ENCODE measurements at places on chromosomes 13 and 19.
A peak's percentile ranks its signal among the peaks of the same experiment; 100 is the strongest.

- no peak for DNase-seq
Observed at GRCh38 chr13:73547239-73547638, 488.4 kb downstream of the KLF5 start.

- DNase-seq, result no peak
Observed at GRCh38 chr13:49635599-49636433, 7.5 kb downstream of the ARL11 start.

DNA sequence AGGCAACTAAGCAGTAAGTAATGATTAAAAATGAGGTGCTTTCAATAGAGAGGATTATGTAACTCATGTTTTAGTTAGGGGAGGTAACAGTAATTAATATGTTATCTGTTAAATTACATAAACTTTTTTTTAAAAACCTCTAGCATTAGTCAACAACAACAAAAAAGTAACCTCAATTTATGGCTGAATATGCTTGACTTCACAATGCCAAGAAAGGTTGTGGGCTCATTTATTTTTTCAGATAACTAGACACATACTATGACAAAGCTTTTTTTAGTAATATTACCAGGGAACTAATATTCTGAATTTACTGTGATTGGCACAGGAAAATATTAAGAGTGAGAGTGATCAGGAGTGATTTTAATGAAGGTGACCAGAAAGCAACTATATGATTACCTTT, 54.9 kb downstream of the KCNRG start:
- DNase-seq, result no peak

DNA sequence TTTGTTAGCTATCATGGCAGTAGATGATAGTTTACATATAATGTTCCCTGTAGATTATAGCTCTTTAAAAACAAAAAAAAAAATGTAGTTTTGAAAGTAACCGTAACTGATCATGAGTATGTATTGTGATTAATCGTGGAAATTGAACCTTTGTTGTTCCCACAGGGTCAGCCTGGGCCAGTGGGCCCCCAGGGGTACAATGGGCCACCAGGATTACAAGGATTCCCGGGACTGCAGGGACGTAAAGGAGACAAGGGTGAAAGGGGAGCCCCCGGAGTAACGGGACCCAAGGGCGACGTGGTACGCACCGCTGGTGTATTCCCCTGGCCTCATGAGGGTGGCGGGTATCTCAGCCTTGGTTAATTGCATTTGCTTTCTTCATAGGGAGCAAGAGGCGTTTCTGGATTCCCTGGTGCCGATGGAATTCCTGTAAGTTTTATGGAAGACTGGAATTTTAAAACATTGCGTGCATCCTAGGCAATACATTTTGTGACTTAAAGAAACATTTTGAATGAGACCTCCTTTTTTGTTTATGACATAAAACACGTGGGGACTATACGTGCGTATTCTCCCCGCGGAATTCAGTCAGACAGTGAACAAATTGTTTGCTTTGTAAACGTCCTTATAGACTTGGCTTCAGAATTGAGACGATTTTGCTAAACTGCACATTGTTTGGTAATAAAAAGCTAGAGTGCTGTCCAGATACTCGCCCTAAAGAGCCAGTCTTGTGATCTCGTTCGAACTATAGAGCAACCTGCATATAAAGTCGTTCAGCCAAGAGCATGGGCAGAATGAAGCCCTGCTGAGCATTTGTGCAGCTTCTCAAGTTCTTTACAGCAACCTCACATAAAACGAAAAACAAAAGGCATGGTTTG, 117.7 kb downstream of the COL4A2 start:
- DNase-seq, result no peak

GRCh38 chr13:113577881-113578435, 6.6 kb upstream of the TFDP1 start:
- DNase-seq, result no peak

DNA sequence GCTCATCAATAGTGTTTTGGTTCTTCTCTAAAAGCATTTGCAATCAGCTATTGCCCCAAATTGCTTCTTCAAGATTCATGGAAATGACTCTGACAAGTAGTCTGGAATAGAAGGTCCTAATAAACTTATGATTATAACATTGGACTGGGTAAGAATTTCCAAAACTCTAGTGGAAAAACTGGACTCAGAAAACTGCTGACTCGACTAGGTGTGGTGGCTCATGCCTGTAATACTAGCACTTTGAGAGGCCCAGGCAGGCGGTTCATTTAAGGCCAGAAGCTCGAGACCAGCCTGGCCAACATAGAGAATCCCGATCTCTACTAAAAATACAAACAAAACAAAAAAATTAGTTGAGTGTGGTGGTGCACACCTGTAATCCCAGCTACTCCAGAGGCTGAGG, 15.5 kb upstream of the AKT2 start:
- no peak for DNase-seq

GRCh38 chr13:110264685-110265275, 42.2 kb downstream of the COL4A1 start:
- no peak for DNase-seq

- DNase-seq, result no peak
Observed at GRCh38 chr13:57633141-57633949, 1.8 kb downstream of the PCDH17 start.

GRCh38 chr19:33005440-33005839, 33.4 kb downstream of the FAAP24 start:
- peak; percentile 68 for DNase-seq

DNA sequence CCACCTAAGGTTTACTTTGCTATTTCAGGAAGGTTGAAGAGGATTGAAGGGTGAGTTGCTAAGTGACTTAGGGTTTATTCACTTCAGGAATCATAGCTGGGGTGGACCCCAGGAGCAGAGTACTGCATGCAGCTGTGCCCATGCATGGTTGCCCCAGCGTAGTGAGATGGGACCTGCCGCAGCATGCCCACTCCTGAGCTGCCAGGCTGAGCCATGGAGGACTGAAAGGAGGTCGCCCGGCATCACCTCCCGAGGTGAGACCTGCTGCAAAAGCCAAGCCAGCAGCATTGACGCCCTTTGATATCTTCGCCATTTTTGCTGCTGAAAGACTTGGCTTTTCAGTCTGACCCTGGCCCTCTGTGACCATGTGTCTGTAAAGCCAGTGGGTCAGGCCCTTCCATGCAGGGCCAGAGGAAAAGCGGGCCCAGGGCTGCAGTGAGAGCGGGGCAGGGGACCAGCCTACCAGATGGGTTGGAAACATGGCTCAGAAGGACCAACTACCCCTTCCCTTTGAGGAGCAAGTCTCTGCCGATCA, 9.9 kb downstream of the POP4 start:
- DNase-seq, result no peak

DNA sequence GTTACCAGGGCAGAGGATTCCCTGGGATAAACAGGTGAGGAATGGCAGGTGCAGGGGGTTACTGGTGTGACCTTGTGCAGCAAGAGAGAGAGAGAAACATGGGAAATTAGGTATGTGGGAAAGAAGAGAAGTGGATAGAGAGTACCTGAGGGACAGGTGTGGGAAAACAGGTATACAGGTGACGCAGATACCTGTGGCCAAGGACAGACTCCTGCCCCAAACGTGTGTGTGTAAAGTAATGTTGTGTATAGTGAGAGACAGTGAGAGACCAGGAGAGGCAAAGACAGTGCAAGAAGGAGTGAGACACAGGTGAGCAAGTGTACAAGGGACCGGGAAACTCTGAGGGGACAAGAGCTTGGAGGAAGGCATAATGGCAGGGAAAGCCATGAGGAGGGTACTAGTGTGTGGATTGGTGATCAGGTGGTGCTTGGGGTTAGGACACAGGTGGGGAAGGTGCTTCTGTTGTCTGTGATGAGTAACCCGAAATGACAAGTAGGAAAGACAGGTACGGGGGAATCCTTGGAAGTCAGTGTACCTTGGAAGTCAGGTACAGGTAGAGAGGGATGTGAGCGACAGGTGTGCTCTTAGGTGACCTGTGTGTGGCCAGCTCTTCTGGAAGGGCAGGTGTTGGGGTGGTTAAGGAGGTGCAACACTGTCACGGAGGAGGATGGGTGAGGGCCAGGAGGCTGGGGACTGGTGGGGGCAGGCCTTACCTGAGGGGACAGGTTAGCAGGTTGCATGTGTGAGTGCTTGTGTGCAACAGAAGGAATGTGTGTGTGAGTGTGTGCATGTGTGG, 2.8 kb downstream of the ERFL start:
- no peak for DNase-seq

DNA sequence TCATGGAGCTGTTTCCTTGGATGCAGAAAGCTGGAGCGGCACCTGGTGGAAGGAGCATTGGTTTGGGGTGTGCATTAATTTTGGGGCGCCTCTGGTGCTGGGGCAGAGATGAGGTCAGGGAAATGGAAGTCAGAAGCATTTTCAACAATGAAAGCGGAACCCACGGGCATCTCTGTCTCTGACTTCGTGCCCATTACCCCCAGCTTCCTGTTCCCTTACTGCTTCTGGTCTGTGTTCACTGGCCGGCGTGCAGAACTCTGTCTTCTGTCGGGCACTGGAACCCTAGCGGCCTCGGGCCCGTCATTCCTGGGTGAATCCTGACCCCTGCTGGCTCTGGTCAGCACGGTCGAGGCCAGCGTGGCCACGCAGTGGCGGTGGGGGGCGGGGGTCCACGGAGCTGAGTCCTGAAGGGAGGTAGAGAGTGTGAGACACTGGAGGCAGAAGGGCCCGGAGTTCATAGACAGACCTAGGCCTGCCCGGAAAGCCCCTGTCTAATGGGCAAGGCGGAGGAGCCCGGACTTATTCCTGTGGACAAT, 7.9 kb upstream of the LINGO3 start:
- no peak for DNase-seq

DNA sequence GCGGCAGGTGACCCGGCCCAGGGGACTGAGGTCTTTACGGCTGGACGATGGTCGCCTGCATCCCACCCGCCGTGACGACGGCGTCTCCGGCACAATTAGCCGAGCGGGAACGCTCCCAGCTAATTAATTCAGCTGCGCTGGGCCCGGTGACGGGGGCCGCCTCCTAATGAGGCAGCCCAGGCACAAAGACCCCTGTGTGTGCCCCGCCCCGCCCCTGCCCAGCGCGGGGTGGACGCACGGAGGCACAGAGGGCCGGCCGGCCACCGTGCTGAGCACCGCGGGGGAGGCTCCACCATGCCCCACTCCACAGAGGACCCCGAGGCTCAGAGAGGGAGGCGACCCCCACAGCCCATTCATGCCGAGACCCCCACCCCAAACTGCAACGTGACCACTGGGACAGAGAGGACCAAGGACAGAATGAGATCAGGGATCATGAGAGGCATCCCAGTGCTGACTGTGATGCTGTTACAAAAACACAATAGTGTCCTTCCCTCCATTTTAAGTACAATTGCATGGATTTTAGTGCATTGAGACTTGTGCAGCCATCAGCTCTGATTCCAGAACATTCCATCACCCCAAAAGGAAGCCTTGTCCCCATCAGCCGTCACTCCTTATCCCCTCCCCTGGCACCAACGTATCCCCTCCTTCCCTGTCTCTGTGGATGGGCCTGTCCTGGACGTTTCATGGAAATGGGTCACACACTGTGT, 17.0 kb downstream of the EFNA2 start:
- no peak for DNase-seq

DNA sequence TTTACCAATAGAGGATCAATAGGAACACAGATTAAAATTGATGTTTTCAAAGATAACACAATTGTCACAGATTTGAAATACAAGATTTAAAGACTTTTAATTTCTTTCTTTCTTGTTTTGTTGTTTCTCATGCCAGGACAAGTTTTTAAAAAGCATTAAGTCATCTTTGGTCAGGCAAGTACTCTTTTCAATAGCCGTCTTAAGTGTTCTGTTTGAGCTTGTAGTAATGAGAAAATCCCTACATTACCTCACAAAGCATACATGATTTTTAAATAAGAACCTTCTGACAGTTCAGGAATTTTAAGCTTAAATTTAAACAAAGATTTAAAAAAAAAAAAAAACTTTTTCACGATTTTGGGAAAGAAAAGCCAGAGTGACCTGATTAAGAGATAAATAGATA, 216.3 kb upstream of the PRR20A start:
- no peak for DNase-seq

- DNase-seq, result no peak
Observed at GRCh38 chr13:44068737-44069136, 189.0 kb downstream of the LACC1 start.

DNA sequence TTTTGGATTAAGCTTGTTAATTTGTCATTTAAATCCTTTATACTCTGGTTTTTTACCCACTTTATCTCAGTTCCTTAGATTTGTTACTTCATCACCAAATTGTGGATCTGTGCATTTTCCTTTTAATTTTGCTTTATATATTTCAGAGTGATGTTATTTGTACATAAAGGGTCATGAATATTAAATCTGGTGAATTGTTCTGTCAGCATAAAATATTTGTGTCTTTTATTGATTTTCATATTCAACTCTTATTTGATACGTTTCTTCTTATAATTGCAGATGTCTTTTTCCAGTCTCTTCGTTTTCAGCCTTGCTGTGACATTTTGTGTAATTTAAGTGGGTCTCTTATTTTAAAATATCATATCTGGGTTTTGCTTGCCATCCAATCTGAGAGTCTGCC, 4.7 kb downstream of the SETDB2 start:
- no peak for DNase-seq

DNA sequence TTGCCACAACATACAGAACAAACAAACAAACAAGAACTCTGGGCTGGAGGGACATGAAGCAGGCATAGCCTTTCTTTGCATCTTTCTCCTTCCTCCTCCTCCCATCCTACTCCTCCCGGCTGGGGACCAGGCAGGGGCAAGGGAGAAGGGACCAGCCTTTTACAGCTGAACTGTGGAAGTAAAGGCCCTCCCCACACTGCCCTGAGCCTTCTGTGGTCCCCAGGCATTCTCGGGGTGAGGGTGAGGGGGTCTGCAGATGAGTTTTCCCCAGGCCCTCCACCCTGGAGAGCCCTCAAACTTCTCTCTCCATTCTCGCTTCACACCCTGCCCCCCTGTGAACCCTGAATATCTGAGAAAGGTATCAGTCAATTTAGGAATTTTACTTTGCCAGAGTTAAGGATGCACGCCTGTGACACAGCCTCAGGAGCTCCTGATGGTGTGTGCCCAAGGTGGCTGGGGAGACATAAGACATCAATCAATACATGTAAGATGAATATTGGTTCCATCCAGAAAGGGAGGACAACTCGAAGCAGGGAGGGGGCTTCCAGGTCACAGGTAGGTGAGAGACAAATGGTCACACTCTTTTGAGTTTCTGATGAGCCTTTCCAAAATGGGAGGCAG, 170.9 kb downstream of the COL4A1 start:
- DNase-seq, result no peak

- peak; percentile 46 for DNase-seq
Observed at GRCh38 chr13:105363261-105364190, 1171.9 kb downstream of the EFNB2 start.

- DNase-seq, result no peak
Observed at GRCh38 chr19:15112385-15112784, 5.2 kb downstream of the SYDE1 start.

GRCh38 chr13:50757008-50757407, 86.5 kb downstream of the DLEU7 start:
- DNase-seq, result no peak

- no peak for DNase-seq
Observed at GRCh38 chr13:62512194-62513141, 1096.8 kb upstream of the PCDH20 start.
